ENCODE measurements at places on chromosomes 1 and 21.

DNA sequence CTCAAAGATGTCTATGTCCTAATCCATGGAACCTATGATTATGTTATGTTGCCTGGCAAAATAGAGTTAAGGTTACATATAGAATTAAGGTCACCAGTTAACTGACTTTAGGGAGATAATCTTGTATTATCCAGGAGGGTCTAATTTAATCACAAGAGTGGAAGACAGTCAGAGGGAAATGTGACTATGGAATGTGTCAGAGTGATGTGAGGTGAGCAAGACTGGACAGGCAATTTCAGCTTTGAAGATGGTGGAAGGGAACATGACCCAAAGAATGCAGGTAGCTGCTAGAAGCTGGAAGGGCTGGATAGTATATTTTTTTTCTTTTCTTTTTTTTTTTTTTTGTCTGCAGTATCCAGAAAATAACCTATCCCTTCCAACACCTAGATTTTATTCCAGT is 241.7 kb upstream of the NEGR1 start:
- H3K27ac ChIP-seq: no peak overlapping the region
- no peaks in the 10 kb centered on the region for H3K36me3 ChIP-seq
- H3K4me1 ChIP-seq: no peaks in the 10 kb centered on the region

DNA sequence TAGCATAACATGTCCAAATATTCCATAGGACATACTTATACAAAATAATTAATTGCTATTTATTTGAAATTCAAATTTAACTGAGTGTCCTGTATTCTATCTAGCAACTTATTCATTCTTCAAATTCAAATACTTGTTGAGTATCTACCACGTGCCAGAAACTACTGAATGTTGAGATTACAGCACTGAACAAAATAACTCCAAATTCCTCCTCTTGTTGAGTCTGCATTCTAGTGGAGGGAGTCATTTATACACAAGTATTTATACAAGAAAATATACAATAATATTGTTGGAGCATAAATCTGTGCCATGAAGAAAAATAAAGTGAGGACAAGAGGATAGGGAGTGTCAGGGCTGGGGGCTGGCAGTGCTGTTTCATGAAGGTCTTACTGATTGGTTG is 43.7 kb upstream of the CDC42BPA start:
- H3K27me3 ChIP-seq: no peaks in the 10 kb centered on the region
- H3K27ac ChIP-seq: no peak overlapping the region
- no peak for DNase-seq
- no peaks in the 10 kb centered on the region for H3K4me1 ChIP-seq
- no peak overlapping the region for H3K4me3 ChIP-seq

DNA sequence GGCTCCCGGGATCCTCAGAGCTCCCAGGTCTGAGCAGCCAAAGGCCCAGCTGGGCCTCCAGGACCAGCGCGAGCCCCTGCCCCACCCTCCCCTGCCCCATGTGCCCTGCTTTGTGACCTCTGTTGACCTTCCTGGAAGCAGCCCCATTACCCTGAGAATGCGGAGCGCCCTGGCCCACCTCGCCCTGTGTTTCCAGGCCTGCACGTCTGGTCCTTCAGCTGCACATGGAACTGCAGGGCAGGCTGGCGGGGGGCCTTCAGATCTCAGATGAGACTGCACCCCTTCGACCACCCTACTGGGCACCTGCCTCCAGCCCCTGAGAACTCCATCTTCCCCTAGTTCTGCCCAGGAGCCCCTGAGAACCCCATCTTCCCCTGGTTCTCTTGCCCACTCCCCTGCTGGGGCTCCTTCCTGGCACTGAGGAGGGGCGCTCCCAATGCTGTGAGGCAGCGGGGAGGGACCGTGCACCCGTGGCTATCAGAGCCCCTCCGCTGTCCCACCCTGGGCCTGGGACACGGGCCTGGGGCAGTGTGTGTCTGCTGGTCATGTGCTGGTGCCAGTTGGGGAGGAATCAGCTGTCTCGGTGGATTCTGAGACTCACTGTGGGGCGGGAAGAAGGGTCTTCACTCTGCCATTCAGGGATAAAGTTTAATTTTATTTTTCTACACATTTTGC is 25.1 kb downstream of the TMEM201 start:
- H3K27me3 ChIP-seq: peaks cover 5% of the 10 kb centered on the region
- H3K4me3 ChIP-seq: no peak overlapping the region
- H3K4me1 ChIP-seq: no peaks in the 10 kb centered on the region
- DNase-seq: no peak
- H3K27ac ChIP-seq: no peak overlapping the region

DNA sequence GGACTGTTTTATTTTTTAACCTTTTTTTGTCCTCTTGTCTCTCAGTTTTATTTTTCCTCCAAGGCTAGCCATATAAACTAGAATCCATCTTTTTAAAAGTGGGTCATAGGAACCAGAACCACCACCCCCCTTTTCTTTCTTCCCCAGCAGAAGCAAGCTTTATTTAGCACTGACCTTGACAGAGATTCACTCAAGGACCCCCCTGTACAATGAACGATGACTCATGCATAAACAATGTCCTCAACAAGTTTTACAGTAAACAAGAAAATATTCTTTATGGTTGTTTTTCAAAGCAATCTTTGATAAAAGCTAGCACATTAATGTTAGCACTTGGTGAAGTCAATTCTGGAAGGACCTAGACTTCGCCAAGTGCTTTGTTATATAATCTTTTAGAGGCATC is 14.1 kb downstream of the PKN2 start:
- H3K27ac ChIP-seq: no peak overlapping the region
- H3K4me1 ChIP-seq: peaks cover 4% of the 10 kb centered on the region
- H3K27me3 ChIP-seq: no peaks in the 10 kb centered on the region
- H3K36me3 ChIP-seq: peaks cover 19% of the 10 kb centered on the region
- H3K4me3 ChIP-seq: no peak overlapping the region
- DNase-seq: no peak

GRCh38 chr1:109768335-109768650 is 4.6 kb upstream of the EPS8L3 start:
- peak; percentile 5 for DNase-seq
- H3K27me3 ChIP-seq: peaks cover 21% of the 10 kb centered on the region
- peaks cover 2% of the 10 kb centered on the region for H3K4me1 ChIP-seq
- no peak overlapping the region for H3K4me3 ChIP-seq

DNA sequence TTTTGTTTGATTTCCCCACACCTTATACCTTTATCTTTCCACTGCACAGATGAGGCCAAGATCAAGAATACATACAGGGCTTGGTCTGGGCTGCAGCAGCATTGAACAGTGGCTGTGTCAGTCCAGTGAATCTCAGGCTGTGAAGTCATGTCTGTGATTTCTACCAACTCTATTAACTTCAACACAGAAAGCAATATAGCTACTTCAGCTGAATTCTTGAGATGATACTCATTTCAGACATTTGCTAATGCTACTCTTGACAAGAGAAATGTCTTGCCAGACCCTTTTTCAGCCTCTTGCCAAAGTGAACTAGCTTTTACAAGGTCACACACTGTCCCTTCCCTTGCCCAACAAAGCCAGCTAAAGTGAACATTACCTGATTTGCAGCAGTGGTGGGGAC is 25.1 kb upstream of the HSD3B1 start:
- no peak for DNase-seq
- H3K4me3 ChIP-seq: no peak overlapping the region
- peaks cover 5% of the 10 kb centered on the region for H3K27me3 ChIP-seq
- no peaks in the 10 kb centered on the region for H3K36me3 ChIP-seq

DNA sequence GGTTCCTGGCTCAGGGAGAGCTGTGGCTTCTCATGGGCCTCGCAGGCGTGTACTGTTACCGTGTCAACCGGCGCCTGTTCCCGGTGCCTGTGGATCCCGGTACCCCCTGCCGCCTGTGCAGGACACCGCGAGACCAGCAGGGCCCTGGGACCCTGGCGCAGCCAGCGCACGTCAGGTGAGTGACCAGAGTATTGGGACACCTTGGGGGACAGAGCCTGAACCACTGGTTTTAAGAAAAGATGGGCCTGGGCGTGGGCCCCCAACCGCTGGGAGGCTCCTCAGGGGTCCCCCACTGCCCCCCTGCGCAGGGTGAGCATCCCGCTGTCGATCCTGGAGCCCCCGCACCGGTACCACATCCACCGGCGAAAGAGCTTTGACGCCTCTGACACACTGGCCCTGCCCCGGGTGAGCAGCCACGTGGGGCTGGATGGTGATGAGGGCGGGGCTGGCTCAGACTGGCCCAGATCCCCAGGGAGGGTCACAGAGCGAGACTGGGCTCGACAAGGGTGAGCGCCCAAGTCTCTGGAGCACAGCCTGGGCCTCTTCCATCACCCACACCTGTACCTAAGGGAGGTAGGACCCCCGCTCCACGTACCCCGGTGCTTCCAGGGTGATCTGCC is 10.5 kb downstream of the MIIP start:
- H3K4me3 ChIP-seq: no peak overlapping the region
- H3K36me3 ChIP-seq: peaks cover 27% of the 10 kb centered on the region
- H3K27me3 ChIP-seq: no peaks in the 10 kb centered on the region
- no peak for DNase-seq

DNA sequence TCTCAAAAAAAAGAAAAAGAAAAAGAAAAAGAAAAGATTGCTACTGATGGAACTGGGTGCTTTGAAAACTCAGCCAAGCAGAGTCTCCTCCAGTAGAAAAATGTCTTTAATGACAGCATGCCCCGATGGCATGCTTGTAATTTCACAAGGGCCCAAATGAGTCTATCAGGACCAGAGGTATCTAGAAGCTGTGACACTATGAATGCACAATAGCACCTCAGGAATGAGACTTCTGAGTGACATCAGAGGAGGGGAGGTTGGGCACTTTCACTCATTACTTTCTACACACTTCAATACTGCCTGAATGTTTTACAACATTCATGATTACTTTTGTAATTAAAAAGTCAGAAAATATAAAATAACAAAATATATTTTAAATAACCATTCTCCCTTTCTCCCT is 15.1 kb upstream of the CD58 start:
- no peak overlapping the region for H3K4me3 ChIP-seq
- H3K4me1 ChIP-seq: peaks cover 9% of the 10 kb centered on the region
- H3K27ac ChIP-seq: no peak overlapping the region
- no peak for DNase-seq
- H3K27me3 ChIP-seq: peaks cover 14% of the 10 kb centered on the region

- peak overlapping the region; percentile 5 for H3K4me3 ChIP-seq
- no peaks in the 10 kb centered on the region for H3K36me3 ChIP-seq
- H3K27me3 ChIP-seq: peaks cover 33% of the 10 kb centered on the region
- peak; percentile 71 for DNase-seq
- H3K27ac ChIP-seq: peak overlapping the region; percentile 46
- peaks cover 38% of the 10 kb centered on the region for H3K4me1 ChIP-seq
Measured at GRCh38 chr1:161738627-161739287, 10.8 kb upstream of the DUSP12 start.

All from activated naive CD4-positive, alpha-beta T cell treated with anti-CD3 and anti-CD28 coated beads, Interleukin-2, amount 10 ng/mL, durations not matched to agents 7 days and 5 days (primary cell).